NCI-H1417 treated with DMSO at 0.1 percent for 48 hours (cell line): ENCODE measurements at places on chromosomes 7 and 10.

DNA sequence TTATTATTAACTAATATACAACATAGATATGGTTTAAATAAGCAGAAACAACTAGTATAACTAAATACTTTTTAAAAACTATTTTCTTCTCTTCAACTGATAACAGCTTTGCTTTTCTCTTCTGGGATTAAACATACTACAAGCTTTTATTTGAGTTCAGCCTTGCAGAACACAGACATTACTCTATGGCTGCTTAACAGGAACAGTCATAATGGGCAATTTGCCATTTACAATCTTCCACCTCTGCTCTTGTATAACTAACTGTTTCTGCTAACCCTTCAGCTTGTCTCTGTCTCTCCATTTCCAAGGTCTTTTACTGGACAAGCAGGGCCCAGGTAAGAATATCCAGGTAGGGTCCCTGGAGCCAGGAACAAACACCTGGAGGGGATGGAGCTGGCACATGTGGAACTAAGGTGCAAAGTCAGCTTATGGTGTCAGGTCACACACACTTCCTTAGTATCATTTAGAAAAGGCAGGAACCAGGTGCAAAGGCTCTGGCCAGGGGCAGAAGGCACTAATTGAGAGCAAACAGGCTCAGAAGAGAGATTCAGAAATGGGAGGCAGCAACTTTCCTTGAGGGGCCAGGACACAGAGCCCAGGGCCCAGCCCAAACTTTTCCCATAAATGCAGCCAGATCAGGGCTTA is 93.1 kb downstream of the STRA8 start:
- no peak for DNase-seq

DNA sequence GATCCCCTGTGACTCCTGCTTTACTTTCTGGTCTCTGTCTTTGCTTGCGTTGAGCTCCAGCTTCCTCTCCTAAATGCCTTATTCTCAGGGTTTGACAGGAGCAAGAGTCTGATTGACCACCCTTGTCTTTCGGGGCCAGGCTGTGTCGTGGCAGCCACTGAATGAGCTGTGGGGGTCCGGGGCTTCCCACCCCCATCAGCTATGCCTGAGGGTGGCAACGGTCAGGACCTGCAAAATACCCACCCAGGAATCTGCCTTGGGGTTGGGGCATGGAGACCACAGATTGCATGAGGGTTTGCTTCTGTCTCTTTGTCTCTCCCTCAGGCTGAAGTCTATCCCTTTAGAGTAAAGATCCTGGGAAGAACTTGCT is 20.6 kb downstream of the SMKR1 start:
- no peak for DNase-seq

GRCh38 chr10:36183726-36184125 is 541.6 kb upstream of the FZD8 start:
- DNase-seq = no peak

GRCh38 chr10:8275911-8276310 is 221.4 kb downstream of the GATA3 start:
- no peak for DNase-seq

DNA sequence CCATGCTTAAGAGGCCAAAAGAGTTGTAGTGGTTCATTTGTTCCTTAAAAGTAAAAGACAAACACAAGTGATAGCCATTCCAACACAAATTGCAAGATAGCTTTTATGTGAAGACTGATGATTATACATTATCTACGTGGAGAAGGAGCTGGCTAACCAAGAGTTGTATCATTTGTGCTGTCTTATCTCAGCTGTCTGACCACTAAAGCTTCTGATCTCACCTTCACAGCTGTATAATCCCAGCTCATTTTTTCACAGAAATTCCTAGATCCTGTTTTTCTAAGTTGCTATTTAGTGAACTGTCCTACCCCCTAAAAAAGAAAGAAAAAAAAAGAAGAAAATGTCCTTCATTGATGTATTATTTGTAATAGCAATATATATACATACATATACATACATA is 9.8 kb downstream of the USP6NL start:
- no peak for DNase-seq
